Neuronal stem cell (in vitro differentiated cells): ENCODE measurements at places on chromosomes 4 and X.

- no peak overlapping the region for H3K4me3 ChIP-seq
- no peak overlapping the region for H3K27ac ChIP-seq
- H3K4me1 ChIP-seq, result peaks cover 2% of the 10 kb centered on the region
- no peak for DNase-seq
- no peaks in the 10 kb centered on the region for H3K36me3 ChIP-seq
Measured at GRCh38 chr4:31530555-31530954, 810.4 kb downstream of the PCDH7 start.

- no peaks in the 10 kb centered on the region for H3K36me3 ChIP-seq
- H3K27me3 ChIP-seq, result no peaks in the 10 kb centered on the region
Measured at GRCh38 chr4:65654976-65655375, 15.3 kb downstream of the EPHA5 start.

DNA sequence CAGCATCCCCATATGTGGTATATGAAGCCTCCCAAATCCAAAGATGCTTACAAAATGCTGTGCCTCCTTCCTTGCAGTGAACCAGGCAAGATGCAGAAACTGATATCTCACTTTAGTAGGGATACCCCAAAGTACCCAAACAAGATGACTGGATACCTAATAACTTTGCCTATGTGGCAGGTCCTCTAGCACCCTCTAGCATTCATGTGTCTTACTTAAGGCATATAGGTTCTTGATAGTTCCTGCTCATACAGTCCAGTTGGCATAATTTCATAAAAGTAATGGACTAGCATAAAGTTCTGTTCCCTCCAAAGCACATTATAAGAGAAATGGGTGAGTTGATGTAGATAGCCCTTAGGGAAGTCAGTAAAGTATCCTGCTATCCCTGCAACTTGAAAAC is 36.8 kb upstream of the SPP1 start:
- no peak for DNase-seq
- no peaks in the 10 kb centered on the region for H3K36me3 ChIP-seq
- H3K27me3 ChIP-seq, result no peaks in the 10 kb centered on the region
- no peak overlapping the region for H3K4me3 ChIP-seq
- H3K4me1 ChIP-seq, result peaks cover 3% of the 10 kb centered on the region

GRCh38 chr4:149993030-149993429 is 85.2 kb upstream of the DCLK2 start:
- H3K4me1 ChIP-seq, result no peaks in the 10 kb centered on the region
- no peak overlapping the region for H3K27ac ChIP-seq
- H3K27me3 ChIP-seq, result no peaks in the 10 kb centered on the region
- H3K36me3 ChIP-seq, result no peaks in the 10 kb centered on the region

- peaks cover 3% of the 10 kb centered on the region for H3K4me1 ChIP-seq
- no peak overlapping the region for H3K4me3 ChIP-seq
- H3K27ac ChIP-seq, result no peak overlapping the region
Measured at GRCh38 chr4:100979736-100980135, 367.6 kb downstream of the PPP3CA start.

DNA sequence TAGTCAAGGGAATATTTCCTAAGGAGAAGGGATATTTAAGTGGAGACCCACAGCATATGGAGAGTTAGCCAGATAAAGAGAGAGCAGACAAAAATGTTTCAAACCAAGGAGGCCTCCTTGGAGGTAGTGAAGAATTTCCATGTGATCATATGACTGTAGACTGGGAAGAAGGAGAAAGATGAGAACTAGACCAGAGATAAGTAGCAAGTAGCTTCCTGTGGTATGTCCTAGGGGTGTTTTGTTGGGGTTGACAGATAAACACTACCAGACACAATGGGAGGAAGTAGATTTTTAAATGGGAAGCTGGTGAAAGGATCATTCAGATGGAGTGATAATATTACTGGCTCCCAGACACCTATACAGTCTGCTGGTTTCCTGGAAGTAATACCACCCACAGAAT is 13.6 kb downstream of the SYAP1 start:
- no peaks in the 10 kb centered on the region for H3K4me1 ChIP-seq
- H3K27ac ChIP-seq, result no peak overlapping the region
- peaks cover 3% of the 10 kb centered on the region for H3K36me3 ChIP-seq
